ENCODE measurements at places on chromosomes 7 and 10.

- no peak for DNase-seq
Observed at GRCh38 chr10:14588084-14588937, 186.4 kb downstream of the FAM107B start.

- DNase-seq: no peak
Observed at GRCh38 chr10:49187044-49187484, 1.1 kb downstream of the TMEM273 start.

DNA sequence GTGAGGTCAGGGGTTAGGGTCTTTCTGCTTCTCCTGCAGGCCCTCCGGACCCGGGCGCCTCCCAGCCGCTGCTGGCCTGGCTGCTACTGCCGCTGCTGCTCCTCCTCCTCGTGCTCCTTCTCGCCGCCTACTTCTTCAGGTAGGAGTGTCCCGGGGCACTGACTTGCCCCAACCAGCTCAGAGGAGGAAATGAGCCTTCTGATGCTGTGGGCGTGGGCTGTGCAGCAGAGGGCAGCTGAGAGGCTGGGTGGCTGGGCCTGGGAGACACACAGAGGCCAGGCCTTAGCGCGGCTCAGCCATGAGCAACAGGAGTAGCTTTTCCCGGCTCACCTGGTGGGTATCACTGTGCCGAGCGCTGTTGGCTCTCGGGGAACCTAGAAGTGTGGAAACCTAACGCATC, 78.9 kb downstream of the MKI67 start:
- DNase-seq: no peak

DNA sequence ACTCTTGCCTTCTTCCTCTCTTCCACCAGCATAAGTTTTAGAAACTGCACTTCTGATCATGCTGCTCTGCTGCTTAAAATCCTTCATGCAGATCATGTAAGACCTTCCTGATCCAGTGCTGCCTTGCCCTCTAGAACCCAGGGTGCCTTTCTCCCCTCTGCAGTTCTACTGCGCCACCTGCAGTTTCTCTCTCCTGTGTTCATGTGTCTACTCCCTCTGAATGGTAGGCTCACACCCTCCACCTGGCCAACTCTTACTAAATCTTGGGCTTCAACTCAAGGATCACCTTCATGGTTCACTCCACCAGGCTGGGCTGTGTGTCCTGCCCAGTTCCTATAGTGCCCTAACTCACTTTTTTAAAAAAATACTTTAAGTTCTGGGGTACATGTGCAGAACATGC, 174.6 kb upstream of the ITGB1 start:
- DNase-seq: no peak
